ENCODE measurements at places on chromosomes 2 and 18. TPM values are rescaled to one million over a fixed set of nuclear protein-coding genes. Genes with fewer than 3 reads are reported as not detected.

GRCh38 chr2:10237392-10238321, 65.0 kb upstream of the HPCAL1 start:
- no peak for DNase-seq

GRCh38 chr2:171921970-171922229, 361 bp upstream of the HAT1 start:
- no peak for DNase-seq

- DNase-seq: no peak
These were observed 45.4 kb downstream of the ST8SIA5 start for GRCh38 chr18:46711444-46711863.

- no peak for DNase-seq
These were observed 105.1 kb downstream of the SLC8A1 start for GRCh38 chr2:40346535-40347354.

GRCh38 chr2:68747413-68747812, 12.8 kb downstream of the ARHGAP25 start:
- no peak for DNase-seq

Gene NOSTRIN
- 30.9 TPM for total RNA-seq

All from urinary bladder (tissue), 4 donors.